Stimulated activated CD8-positive, alpha-beta memory T cell treated with anti-CD3 and anti-CD28 coated beads, Interleukin-15, amount 100 ng/mL, for 48 hours (primary cell): ENCODE measurements at places on chromosomes 6 and 20.
A peak's percentile ranks its signal among the peaks of the same experiment; 100 is the strongest.

DNA sequence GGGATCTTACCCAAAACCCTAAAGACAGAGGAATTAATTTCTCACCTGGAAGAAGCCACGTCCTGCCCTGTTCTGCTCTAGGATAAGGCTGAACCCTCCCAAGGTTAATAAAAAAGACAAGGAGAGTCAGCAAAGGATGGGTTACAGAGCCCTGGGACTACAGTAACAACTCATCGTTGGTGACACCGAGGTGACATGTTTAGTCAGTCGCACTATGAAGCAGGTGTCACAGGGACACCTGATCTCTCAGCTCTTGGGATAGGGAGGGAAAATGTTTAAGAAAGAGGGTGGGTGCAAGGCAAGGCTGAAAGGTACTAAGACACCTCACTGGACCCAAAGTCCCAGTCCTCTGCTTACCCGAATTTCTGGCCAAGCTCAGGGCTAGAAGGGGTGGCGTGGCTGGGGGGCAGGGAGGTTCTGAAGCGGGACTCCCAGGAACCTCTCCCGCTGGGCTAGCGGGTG, 562 bp downstream of the MOCS1 start:
- DNase-seq = no peak

- no peak for DNase-seq
Measured at GRCh38 chr6:85403331-85404015, 46.4 kb upstream of the NT5E start.

DNA sequence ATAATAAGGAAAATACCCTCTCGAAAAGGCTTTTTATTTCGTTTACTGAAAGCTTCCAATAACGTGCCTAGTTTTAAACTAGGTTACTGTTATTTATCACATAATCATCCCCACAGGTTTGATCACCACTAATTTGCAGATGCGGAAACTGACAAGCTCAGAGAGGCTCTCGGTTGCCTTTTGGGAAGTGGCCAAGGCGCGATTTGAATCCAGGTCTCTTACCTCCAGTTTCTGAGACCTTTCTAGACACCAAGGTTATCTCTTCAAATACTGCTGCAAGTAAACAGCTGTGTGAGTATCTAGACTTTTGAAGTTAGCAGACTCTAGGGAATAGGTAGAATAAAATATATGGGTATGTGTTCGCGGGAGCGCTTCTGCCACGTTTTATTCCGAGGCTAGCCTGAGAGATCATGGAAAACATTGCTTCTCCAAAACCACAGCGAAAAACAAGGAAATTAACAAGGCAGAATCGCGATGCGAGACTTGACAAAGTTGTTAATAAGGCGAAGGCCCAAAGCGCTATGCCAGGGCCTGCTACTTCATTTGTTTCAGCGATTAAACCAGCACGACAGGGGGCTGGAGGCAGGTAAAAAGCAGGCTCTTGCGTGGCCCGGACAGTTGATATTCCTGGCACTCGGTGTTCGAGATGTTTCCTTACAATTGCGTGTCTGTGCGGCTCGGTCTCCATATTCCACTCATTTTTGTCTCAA, 1.8 kb upstream of the JARID2 start:
- DNase-seq = no peak

DNA sequence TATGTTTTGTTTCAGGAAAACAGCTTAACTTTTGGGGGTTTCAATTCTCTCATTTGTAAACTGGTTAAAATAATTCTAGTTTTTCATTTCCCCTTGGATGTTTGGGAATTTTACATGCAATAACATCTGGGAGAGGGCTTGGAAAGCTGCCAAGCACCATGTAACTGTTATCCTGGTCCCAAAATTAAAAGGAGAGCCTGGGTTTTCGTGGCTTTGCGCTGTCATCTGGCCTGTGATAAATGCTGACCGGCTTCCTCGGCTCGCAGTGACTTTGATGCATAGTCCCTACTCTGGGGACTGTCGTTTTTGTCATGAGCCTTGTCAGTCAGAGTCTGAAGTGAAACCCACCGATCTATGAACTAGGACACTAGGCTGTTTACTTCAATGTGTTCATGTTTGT, 12.2 kb downstream of the SLC35F1 start:
- DNase-seq = no peak

DNA sequence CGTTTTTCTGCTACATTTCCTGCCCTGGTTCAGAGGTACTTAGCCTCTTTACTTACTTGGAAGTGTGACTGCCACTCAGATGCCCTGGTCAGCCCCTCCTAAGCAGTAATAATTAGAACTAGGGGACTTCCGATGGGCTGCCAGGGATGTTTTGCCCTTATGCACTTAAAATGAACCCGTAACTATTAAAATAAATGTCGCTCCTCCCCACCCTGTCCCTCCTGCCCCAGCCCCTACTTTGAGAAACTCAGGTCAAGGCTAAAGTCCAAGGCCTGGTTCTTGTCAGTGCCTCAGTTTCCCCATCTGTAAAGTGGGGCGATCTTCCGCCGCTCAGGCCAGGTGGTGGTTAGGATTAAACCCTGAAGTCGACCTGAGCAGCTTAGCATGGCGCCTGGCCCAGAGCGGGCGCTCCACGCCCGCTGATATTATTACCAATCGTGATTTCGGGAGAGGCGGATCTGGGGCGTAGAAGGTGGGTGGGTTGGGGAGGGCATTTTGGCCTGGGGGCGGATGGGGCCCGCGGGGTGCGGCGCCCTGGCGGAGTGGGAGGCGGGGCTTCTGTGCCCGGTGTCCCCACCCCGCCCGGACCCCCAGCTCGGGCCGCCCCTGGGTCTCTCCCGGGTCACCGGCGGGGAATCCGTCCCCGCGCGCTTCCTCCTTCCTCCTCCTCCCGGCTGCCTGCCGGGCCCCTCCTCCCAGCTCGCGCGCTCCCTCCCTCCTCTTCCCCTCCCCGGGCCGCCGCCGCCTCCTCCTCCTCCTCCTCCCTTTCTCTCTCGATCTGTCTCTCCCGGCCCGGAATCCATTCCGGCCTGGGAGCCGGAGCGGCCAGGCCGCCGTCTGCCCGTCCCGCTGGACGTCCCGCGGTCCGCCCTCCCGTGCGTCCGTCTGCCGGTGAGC, at the start of gene SRC:
SRC (plus strand) TSS at position 802 of the 897 bp plus-strand sequence. CDS start 38,014 bp downstream, outside the sequence.
- peak; percentile 6 for DNase-seq

GRCh38 chr20:38377039-38377685, 30.9 kb downstream of the LBP start:
- DNase-seq = no peak

DNA sequence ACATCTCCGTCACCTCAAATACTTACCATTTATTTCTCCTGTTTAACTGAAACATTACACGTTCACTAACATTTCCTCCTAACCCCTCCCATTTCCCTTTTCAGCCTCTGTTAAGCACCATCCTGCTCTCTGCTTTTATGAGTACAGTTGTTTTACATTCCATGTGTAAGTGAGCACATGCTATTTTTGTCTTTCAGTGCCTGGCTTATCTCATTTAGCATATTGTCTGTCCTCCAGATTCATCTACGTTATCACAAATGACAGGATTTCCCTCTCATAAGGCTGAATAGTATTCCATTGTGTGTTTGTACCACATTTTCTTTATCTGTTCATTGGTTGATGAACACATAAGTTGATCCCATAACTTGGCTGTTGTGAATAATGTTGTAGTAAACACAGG, 22.7 kb downstream of the TAF11 start:
- no peak for DNase-seq

DNA sequence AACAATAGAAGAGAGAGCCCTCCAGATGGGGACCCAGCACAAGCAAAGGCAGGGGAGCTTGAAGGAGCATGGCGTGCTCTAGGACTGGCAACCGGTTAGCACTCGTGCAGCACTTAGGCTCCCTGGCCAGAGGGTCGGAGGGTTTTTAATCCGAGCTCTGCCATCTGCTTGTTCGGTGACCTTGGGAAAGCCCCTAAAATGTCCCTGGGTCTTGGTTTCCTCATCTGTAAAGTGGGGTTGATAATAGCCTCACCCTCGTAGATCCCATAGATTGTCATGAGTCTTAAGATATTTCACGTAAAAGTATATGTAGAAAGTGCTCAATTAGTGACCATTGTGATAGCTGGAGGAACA, 16.6 kb upstream of the HCK start:
- no peak for DNase-seq

DNA sequence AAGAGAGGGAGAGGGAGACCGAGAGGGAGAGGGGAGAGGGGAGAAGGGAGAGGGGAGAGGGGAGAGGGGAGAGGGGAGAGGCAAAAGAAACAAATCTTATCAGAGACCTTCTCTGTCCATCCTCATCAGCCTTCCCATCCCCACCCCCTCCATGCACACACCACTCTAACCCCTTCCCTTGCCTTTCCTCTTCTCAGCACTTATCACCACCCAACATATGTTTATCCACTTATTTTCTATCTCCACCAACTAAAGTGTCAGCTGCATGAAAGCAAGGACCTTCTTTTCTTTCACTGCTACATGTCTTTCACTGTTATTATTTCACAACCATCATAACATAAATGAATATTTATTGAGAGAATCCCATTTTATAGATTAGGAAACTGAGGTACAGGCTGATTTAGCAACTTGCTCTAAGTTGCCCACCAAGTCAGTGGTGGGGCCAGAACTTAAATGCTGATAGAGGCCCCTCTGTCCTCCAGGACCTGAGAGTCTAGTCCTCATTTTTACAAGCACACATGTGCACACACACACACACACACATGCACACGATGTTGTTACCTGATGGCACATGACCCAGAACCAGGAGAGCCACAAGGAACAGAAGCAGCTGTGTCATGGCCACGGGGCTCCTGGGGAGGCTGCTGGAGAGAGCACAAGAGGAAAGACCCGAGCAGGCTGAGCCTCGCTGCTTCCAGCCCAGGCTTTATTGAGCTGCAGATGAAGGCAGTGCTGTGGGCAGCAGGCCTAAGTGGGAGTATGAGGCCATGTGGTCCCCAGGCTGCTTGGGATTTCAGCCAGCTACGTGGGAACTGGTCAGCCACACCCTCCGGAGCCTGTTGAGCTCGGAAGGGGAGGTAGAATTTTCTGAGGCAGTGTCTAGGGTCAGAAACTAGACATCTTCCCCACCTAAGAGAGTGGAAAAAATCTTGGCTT, 2.3 kb downstream of the DEFB124 start:
- DNase-seq = no peak

- no peak for DNase-seq
Measured at GRCh38 chr6:43173591-43174262, 2.7 kb downstream of the SRF start.

GRCh38 chr20:22861231-22861980, 173.7 kb upstream of the SSTR4 start:
- no peak for DNase-seq

GRCh38 chr6:23784301-23784919, 341.6 kb upstream of the NRSN1 start:
- no peak for DNase-seq
